ENCODE measurements at places on chromosomes 6 and 20.

- no peak for DNase-seq
Measured at GRCh38 chr6:79608334-79609224, 22.6 kb upstream of the SH3BGRL2 start.

GRCh38 chr6:6884193-6884627 lies 223.6 kb upstream of the RREB1 start:
- DNase-seq: no peak

- no peak for DNase-seq
Measured at GRCh38 chr6:163490826-163491577, 76.5 kb downstream of the QKI start.

GRCh38 chr20:35831029-35831428 lies 59.2 kb downstream of the PHF20 start:
- no peak for DNase-seq

GRCh38 chr6:53987522-53987888 lies 123.7 kb upstream of the MLIP start:
- no peak for DNase-seq

GRCh38 chr6:105174512-105174911 lies 5.3 kb downstream of the POPDC3 start:
- no peak for DNase-seq

DNA sequence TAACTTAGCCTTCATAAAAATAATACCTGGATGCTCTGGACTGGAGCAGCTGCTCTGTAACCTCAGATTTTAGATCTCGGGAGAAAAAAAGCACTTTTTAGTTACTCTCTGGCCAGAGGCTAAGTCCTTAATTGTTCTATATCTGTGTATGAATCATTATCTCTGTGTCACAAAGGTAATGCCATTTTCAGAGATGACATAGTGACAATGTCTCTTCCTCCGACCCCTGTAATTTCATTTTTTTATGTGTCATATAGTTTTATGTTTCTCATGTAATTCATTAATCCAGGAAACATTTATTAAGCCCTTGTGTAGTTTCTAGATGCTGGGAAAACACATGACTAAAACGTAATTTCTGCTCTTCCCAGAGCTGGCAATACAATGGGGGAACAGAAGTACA lies 55.6 kb downstream of the SENP6 start:
- no peak for DNase-seq

Data from stimulated activated CD4-positive, alpha-beta T cell treated with anti-CD3 and anti-CD28 coated beads, Interleukin-1b, Interleukin-23, amount 100 ng/mL, for 24 hours (primary cell).